ENCODE measurements at places on chromosomes 4 and X. TPM values are rescaled to one million over a fixed set of nuclear protein-coding genes. Genes with fewer than 3 reads are reported as not detected.

- peak; percentile 44 for DNase-seq
Observed at GRCh38 chrX:71492231-71493065, 40.5 kb upstream of the OGT start.

DNA sequence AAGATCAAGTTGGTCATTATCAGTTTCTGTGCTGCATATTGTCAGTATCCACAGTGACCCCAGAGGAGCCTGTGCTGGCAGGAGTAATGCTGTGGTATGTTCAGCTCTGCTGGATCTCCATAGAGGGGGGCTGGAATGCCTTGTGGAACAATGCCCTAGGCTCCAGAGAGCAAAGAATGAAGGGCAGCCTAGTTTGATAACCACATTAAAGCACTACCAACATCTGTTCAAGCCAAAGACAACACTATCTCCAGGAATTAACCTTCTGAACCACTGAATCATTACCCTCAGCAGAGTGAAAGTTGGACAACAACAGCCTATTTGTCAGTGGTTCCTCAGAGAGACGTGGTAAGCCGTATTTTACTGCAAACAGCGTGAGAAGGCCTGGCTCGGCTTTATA is 192.3 kb upstream of the CXorf66 start:
- no peak for DNase-seq

DNA sequence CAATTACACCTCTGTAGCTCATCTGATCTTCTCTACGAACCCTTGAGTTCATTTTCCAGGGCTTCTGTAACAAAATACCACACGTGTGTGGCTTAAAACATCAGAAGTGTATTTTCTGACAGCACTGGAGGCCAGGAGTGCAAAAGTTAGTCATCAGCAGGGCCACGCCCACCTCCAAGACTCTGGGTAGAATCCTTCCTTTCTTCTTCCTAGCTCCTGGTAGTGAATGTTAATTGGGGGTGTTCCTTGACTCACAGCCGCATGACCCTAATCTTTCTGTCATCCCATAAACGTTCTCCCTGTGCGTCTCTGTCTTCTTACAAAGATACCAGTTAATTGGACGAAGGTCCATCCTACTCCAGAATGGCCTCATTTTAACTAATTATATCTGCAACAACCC is 115.0 kb downstream of the TRIML1 start:
- DNase-seq: no peak

GRCh38 chr4:85701861-85702321 is 226.9 kb downstream of the ARHGAP24 start:
- DNase-seq: no peak

DNA sequence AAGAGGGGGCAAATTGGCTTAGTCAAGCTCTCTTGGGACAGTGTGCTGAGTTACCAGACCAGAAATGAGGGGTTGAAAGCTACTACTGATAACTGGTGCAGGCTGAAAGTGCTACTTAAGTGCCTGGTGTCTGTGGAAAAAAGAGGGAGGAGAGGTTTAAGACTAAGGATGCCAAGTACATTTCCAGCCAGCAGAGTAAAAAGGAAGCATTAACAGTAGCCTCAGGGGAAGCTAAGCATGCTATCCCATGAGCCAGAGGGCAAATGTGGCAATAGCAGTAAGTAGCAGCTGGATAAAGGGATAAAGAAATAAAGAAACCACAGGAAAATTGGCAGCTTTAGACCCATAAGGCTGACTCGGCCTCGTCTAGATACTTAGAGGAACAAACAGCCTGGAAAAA is 196.3 kb upstream of the MAB21L2 start:
- DNase-seq: no peak

DNA sequence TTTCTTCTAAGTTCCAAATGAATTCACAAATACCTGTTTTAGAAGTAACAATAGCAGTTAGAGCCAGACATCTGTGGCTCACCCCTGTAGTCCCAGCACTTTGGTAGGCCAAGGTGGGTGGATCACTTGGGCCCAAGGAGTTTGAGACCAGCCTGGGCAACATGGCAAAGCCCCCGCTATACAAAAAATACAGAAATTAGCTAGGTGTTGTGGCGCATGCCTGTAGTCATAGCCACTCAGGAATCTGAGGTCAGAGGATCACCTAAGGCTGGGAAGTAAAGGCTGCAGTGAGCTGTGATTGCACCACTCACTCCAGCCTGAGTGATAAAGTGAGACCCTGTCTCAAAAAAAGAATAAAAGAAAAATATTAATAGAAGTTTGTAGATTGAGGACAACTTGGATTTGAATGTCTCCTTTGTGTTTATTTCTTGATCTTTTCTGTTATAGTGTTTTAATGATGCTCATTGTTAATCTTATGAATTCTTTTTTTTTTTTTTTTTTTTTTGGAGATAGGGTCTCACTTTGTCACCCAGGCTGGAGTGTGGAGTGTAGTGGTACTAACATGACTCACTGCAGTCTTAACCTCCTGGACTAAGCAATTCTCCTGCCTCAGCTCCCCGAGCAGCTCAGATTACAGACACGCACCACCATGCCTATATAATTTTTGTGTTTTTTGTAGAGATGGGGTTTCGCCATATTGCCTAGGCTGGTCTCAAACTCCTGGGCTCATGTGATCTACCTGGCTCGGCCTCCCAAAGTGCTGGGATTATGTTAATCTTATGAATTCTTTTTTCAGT is 30.7 kb upstream of the RAPGEF2 start:
- DNase-seq: no peak

- no peak for DNase-seq
Observed at GRCh38 chrX:118807151-118808017, 16.2 kb upstream of the ZCCHC12 start.

- DNase-seq: no peak
Observed at GRCh38 chrX:134528960-134529359, 69.0 kb downstream of the HPRT1 start.

DNA sequence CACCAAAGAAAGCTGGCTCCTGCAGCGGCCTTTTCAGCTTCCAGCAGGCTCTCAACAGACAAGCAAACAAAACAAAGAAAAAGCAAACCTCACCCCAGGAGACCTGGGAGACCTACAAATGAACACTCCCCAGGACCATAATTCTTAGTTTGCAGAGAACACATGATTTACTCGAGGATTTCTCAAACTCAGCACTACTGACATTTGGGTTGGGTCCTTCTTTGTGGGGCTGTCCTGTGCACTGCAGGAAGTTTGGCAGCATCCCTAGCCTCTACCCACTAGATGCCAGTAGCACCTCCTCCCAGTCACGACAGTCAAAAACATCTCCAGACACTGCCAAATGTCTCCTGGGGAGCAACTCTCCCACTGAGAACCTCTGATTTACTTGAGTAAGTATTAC is 21.9 kb downstream of the APOO start:
- DNase-seq: no peak

- no peak for DNase-seq
Observed at GRCh38 chr4:169249214-169249973, 21.4 kb downstream of the SH3RF1 start.

GRCh38 chr4:138898282-138898681 is 117.3 kb upstream of the NOCT start:
- DNase-seq: no peak

DNA sequence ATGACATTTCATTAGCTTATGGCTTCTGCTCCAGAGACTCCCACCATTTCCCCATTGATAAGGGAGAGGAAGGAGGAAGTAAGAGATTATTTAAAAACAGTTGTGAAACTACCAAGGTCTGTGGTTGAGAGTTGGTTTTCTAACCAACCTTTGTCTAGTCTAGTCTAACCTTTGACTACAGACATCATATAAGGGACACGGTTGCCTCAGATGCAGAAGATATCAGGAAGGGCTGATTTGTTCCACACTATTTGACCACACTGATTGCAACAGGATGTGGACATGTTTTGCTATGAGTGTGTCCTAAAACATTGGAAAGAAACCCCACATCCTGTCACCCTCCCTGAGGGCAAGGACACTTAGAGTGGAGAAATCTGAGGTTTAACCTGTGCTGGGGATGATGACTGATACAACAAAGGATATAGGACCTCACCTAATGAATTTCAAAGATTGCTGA is 53.0 kb downstream of the COQ2 start:
- DNase-seq: peak; percentile 69

GRCh38 chrX:32139476-32139875 is 1067.6 kb upstream of the FTHL17 start:
- DNase-seq: no peak

- DNase-seq: peak; percentile 17
Observed at GRCh38 chr4:9758641-9759317, 22.7 kb upstream of the DRD5 start.

- peak; percentile 9 for DNase-seq
Observed at GRCh38 chrX:71652405-71652804, 14.9 kb upstream of the LOC101059915 start.

GRCh38 chr4:86108137-86108536 is 251.7 kb downstream of the MAPK10 start:
- no peak for DNase-seq

DNA sequence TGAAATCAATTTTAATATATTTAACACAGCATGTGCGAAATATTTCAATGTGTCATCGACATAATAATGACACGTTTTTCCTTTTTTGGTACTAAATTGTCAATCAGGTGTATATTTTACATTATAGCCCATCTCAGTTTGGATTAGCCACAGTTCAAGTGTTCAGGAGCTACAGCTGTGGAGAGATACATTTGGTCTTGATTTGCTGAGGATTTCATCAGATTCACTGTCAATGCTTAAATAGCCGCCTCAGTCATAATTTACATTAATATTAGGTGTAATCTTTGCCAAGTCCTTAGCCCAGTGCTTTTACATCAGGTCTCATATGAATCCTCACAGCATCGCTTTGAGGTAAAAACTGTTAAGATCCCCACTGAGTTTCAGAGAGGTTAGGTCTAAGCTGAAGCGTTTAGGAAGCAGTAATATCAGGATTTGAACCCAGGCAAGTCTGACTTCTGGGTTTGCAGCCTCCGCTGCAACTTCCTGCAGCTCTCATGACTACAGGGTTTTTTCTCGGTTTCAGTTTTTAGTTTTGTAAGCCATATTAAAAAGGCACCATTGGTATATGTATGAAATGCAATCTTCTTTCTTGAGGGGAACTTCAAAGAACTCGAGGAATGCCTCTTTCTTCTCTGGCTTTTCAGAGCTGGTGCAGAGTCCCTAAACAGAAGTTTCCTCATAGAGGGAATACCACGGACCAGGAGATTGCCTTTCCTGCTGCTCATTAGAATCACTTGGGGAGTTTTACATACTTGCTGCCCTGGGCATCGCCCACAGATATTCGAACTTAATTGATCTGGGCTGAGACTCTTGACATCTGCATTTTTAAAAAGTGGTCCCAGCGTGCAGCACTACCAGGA is 6.4 kb downstream of the MTM1 start:
- peak; percentile 67 for DNase-seq

GRCh38 chrX:125757794-125758564 is 408.1 kb downstream of the DCAF12L2 start:
- DNase-seq: no peak

GRCh38 chrX:135389717-135390116 is 32.0 kb upstream of the SMIM10L2A start:
- no peak for DNase-seq

- peak; percentile 28 for DNase-seq
Observed at GRCh38 chrX:80812176-80812575, 2.5 kb upstream of the BRWD3 start.

- DNase-seq: no peak
Observed at GRCh38 chr4:3269105-3269927, 20.4 kb downstream of the MSANTD1 start.

DNA sequence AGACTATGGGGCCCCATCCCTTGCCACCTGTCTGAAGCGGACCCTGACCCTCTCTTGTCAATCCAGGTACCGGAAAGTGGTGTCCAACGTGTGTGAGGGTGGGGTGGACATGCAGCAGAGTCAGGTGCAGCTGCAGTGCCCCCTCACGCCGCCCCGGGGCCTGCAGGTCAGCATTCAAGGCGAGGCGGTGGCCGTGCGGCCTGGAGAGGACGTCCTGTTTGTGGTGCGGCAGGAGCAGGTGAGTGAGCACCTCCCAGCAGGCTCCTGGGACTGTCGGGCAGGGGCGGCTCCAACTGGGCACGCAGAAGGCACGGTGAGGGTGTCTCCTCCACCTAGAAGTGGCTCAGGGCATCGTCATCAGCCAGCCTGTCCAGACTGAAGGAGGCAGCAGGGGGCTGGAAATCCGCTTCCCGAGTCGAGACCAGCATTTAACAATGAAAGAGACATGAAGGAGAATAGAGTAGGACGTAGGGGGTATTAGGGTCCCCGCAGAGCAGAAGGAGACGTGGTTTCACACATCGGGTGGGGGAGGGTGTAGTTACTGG is 221.6 kb downstream of the AFAP1 start:
- DNase-seq: no peak

GRCh38 chr4:40357738-40358137 is 22.6 kb downstream of the CHRNA9 start:
- DNase-seq: no peak

- no peak for DNase-seq
Observed at GRCh38 chrX:9433596-9433995, 31.3 kb upstream of the TBL1X start.

Gene PNMA6E
- total RNA-seq: not detected

Gene CXCR3
- total RNA-seq: 31.9 TPM

Gene RXFP1
- total RNA-seq: not detected

Gene NPNT
- not detected for total RNA-seq

Gene VCX3B
- not detected for total RNA-seq

Gene MID1
- not detected for total RNA-seq

Gene SSX4
- not detected for total RNA-seq

Gene ARHGEF9
- total RNA-seq: 19.0 TPM

Gene SOWAHD
- total RNA-seq: not detected

Gene GALNTL6
- not detected for total RNA-seq

Gene BTK
- 2.7 TPM for total RNA-seq

Gene PTPN13
- total RNA-seq: 4.6 TPM

Gene CFAP99
- total RNA-seq: 0.20 TPM

Measured in CD4-positive, CD25-positive, alpha-beta regulatory T cell (primary cell).